ENCODE measurements at places on chromosomes 12 and 14. TPM values are rescaled to one million over a fixed set of nuclear protein-coding genes. Genes with fewer than 3 reads are reported as not detected.

Gene TEX22
- 0.60 TPM for total RNA-seq

Gene FICD
- 4.4 TPM for total RNA-seq

Gene MMP14
- 1.0 TPM for total RNA-seq

Gene ANAPC5
- total RNA-seq: 107 TPM

Gene CCDC197
- not detected for total RNA-seq

Gene ANO2
- total RNA-seq: 0.89 TPM

Gene TAS2R8
- total RNA-seq: not detected

Gene RD3L
- total RNA-seq: not detected

Gene IL26
- total RNA-seq: not detected

Gene LRR1
- total RNA-seq: 7.4 TPM

Gene PIP4K2C
- total RNA-seq: 28.9 TPM

Gene RIMKLB
- 15.2 TPM for total RNA-seq

Gene WSB2
- total RNA-seq: 26.9 TPM

Gene KERA
- not detected for total RNA-seq

Gene FRMD6
- total RNA-seq: 0.73 TPM

Gene ADAM21
- total RNA-seq: not detected

Gene TSPAN11
- total RNA-seq: not detected

Gene CKB
- total RNA-seq: 8.0 TPM

Gene ADCY4
- total RNA-seq: 5.4 TPM

Gene TSHR
- 0.13 TPM for total RNA-seq

Gene TDRD9
- 1.0 TPM for total RNA-seq

Gene TBC1D30
- 0.23 TPM for total RNA-seq

Gene SUPT16H
- 47.5 TPM for total RNA-seq

Gene SMOC1
- not detected for total RNA-seq

Gene PAPLN
- not detected for total RNA-seq

Gene OR6C2
- total RNA-seq: not detected

Gene A2M
- total RNA-seq: not detected

Gene BICD1
- total RNA-seq: 15.8 TPM
